ENCODE measurements at places on chromosomes 1 and 21. TPM values are rescaled to one million over a fixed set of nuclear protein-coding genes. Genes with fewer than 3 reads are reported as not detected.

The BRINP3 gene
- not detected for polyA plus RNA-seq

The LEFTY1 gene
- not detected for polyA plus RNA-seq

The COA7 gene
- polyA plus RNA-seq, result 7.2 TPM

The THEM5 gene
- polyA plus RNA-seq, result not detected

The LDLRAD1 gene
- not detected for polyA plus RNA-seq

The CA6 gene
- not detected for polyA plus RNA-seq

The CLIC6 gene
- 0.08 TPM for polyA plus RNA-seq

The ADAM30 gene
- not detected for polyA plus RNA-seq

The LIX1L gene
- polyA plus RNA-seq, result 12.8 TPM

The HSD3B1 gene
- not detected for polyA plus RNA-seq

The AADACL4 gene
- polyA plus RNA-seq, result not detected

The CFAP107 gene
- polyA plus RNA-seq, result not detected

The VWA5B1 gene
- polyA plus RNA-seq, result not detected

The TPRG1L gene
- 37.8 TPM for polyA plus RNA-seq

The HAO2 gene
- not detected for polyA plus RNA-seq

The GJC2 gene
- polyA plus RNA-seq, result not detected

The RIMS3 gene
- polyA plus RNA-seq, result 2.2 TPM

The SPRR2G gene
- polyA plus RNA-seq, result not detected

The OPRD1 gene
- polyA plus RNA-seq, result 0.03 TPM

The PCBP3 gene
- 1.4 TPM for polyA plus RNA-seq

The RASSF5 gene
- 130 TPM for polyA plus RNA-seq

The ANKRD45 gene
- not detected for polyA plus RNA-seq

The DMRTA2 gene
- not detected for polyA plus RNA-seq

The CYP4A22 gene
- polyA plus RNA-seq, result not detected

The DTL gene
- polyA plus RNA-seq, result 0.19 TPM

The DCLRE1B gene
- polyA plus RNA-seq, result 3.6 TPM

The RIIAD1 gene
- not detected for polyA plus RNA-seq

The CHD5 gene
- polyA plus RNA-seq, result not detected

The HEYL gene
- polyA plus RNA-seq, result not detected

The DDX20 gene
- 12.2 TPM for polyA plus RNA-seq

The CMPK1 gene
- 119 TPM for polyA plus RNA-seq

The CDCA8 gene
- 1.4 TPM for polyA plus RNA-seq

The SPOCD1 gene
- not detected for polyA plus RNA-seq

The SLC37A1 gene
- polyA plus RNA-seq, result 14.8 TPM

The KRTAP11-1 gene
- polyA plus RNA-seq, result not detected

The KIF26B gene
- polyA plus RNA-seq, result 0.29 TPM

The MROH9 gene
- polyA plus RNA-seq, result not detected

The SPRR3 gene
- not detected for polyA plus RNA-seq

The CACNA1E gene
- polyA plus RNA-seq, result 0.16 TPM

The OR2L2 gene
- not detected for polyA plus RNA-seq

The FAM151A gene
- polyA plus RNA-seq, result not detected

The KLHDC8A gene
- polyA plus RNA-seq, result 0.20 TPM

The MR1 gene
- polyA plus RNA-seq, result 28.3 TPM

The CRP gene
- polyA plus RNA-seq, result not detected

The OR2T2 gene
- polyA plus RNA-seq, result not detected

The ADGRB2 gene
- polyA plus RNA-seq, result 0.97 TPM

The LMX1A gene
- not detected for polyA plus RNA-seq
